AG08396 (cell line): ENCODE measurements at places on chromosomes 7 and 10.
A peak's percentile ranks its signal among the peaks of the same experiment; 100 is the strongest.

- no peak for DNase-seq
Measured at GRCh38 chr7:38492010-38492409, 139.2 kb downstream of the AMPH start.

DNA sequence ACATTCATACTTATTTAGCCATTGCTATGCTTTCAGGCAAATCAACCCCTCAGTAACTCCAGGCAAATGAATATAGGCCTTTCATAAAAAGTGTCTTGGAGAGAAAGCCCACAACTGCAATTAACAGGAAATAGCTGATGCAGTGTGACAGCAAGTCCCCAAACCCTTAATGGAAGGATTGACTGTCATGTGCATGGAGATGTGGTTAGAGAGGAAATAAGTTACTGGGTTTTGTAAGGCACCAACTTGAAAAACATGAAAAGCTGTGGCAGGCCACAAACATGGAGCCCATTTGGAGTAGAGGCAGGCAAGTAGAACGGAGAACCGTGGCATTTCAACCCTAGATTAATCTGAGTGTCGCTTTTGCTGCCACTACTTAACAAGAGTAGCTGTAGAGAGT is 549.4 kb upstream of the C7orf33 start:
- no peak for DNase-seq

DNA sequence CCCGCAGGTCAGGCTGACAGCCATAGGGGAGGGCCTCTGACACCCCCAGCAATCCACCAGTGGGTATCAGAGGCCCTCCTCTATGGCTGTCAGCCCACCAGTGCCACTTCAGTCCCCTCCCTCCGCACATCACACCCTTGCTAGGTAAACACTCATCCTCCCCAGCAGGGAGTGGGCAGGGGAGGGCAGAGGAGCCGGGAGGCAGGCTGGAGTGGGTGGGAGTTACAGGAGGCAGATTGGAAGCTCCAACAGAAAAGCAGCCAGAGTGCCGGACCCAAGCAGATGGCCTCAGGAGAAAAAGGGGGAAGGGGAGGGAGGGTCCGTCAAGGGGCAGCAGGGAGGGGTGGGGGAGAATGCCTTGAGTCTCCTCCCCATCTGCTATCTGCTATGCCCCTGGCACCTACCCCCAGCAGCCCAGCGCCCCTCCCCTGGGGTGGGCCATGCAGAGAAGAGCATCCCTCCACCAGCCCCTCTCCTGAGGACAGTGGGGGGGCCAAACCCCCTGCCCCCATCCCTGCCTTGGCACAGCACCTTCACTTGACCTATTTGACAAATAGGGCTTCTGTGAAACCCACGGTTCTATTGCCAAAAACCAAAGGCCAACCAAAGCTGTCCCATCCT is 2.4 kb downstream of the RASGEF1A start:
- no peak for DNase-seq

- DNase-seq, result no peak
Measured at GRCh38 chr7:139972029-139972428, 90.7 kb downstream of the PARP12 start.

GRCh38 chr7:157544226-157544625 is 207.4 kb downstream of the DNAJB6 start:
- no peak for DNase-seq

- DNase-seq, result no peak
Measured at GRCh38 chr7:3279147-3279818, 21.8 kb upstream of the SDK1 start.

DNA sequence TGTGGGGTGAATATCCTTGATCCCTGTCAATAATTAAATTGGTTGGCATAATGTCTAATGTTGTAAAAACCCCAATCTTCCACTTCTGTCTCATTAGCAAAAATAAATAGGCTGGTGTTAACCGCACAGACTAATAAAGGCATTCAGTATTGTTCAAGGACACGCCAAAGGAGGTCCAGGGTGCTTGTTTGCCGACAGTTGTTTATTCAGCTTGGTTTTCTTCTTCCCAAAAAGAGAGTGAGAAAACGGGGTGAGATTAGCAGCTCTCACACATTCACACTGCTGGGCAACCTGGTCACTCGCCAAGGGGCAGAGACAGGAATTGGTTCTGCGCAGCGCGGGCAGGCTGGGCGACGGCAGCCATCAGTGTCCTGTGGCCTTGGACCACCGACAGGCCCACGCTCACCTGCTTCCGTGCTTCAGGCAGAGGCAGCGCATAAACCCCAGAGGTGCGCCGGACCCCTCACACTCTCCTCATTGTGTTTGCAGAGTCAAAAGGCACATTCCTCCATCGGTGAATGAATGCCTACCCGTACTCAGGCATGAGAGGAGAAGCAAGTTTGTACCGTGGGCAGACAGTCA is 26.2 kb upstream of the LMBR1 start:
- no peak for DNase-seq

DNA sequence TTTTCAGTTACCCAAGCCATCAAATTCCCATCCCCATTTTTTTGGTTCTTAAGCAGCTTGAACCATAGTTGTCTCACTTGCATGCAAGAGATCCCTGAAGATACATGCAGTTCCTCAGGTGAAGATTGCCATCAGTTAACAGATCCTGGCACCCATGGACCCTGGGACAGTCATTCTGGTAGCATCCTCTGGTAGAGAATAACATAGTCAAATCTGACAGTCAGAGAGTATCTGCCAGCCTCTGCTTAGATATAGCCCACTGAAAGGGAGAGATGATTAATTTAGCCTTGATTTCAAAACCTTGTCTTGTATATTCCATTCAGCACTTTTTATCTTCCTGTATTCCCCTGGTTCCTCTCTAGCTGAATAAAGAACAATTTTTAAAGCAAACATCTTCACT is 280.4 kb downstream of the KCNMA1 start:
- no peak for DNase-seq

DNA sequence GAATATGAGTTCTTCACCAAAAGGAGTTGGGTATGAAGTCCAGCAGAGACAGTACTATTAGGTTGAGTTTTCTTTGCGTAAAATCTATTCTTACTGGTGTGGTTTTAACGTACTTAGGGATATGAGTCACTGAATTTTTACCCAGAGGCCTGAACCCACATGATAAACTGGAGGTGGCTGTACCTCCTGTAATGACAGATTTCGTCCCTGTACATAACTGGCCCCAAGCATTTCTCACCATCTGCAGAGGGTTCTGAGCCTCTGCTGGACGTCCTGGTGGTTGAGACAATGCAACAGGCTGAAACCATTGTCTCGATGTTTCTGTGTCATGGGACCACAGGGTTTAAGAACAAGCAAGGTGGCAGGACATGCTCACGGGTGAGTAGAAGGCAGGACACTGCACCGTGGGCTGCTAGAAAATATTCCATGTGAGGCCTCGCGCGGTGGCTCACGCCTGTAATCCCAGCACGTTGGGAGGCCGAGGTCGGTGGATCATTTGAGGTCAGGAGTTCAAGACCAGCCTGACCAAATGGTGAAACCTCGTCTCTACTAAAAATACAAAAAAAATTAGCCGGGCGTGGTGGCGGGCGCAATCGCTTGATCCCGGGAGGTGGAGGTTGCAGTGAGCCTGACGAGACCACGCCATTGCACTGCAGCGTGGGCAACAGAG is 233.9 kb downstream of the DNAJB6 start:
- DNase-seq, result no peak

GRCh38 chr7:146096994-146097393 is 19.6 kb upstream of the CNTNAP2 start:
- DNase-seq, result no peak

DNA sequence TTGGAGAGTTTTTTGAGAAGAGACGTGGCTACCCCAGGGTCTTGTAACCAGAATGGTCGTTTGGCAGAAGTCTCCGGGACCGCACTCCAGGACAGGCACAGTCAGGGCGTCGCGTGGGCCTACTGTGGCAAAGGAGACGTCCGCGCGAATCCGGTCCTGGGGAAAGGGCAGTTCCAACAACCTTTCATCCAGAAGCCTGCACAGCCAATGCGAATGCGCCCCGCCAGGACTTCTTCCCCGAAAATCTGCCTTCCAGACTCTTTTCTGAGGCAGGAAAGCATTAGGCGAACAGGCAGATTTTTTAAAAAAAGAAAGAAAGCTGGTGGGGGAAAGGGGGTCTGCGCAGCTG is 2.0 kb downstream of the HPSE2 start:
- DNase-seq, result no peak

DNA sequence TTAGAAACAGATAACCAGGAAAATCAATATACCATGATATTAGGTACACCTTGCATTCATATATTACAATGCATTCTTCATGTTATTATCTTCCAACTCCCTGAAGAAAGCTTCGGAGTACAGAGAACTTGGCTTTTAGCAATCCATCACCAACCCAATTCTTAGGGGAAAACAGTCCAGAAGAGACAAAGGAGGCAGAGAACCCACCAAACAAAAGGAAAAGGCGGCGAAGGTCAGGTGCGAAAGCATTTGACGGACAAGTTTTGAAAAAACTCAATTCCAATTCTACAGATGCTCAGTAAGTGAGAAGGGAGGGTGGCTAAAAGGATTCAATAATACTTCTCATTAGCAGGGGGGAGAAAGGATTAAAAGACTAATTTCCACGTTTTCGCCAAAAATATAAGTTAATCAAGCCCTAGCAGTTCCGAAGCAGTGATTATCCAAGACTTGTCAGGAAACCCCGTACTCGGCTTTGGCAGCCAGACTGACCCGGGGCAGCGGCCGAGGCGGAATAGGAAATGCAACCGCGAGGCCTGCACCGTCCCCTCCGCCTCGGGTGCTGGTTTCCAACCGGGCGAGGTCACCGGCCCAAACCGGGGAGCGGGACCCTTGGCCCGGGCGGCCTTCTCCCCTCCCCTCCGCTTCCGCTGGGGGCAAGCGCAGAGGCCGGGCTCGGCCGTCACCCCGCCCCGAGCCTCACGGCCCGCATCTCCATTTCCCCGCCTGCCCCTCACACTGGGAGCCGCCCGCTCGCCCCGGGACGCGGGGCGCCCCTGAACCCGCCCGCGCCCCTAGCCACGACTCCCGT is 747 bp downstream of the GDI2 start:
- DNase-seq, result peak; percentile 56

GRCh38 chr7:5780801-5781496 is 514 bp downstream of the RNF216 start:
- peak; percentile 41 for DNase-seq

- DNase-seq, result no peak
Measured at GRCh38 chr10:117382861-117383260, 7.6 kb upstream of the PDZD8 start.

DNA sequence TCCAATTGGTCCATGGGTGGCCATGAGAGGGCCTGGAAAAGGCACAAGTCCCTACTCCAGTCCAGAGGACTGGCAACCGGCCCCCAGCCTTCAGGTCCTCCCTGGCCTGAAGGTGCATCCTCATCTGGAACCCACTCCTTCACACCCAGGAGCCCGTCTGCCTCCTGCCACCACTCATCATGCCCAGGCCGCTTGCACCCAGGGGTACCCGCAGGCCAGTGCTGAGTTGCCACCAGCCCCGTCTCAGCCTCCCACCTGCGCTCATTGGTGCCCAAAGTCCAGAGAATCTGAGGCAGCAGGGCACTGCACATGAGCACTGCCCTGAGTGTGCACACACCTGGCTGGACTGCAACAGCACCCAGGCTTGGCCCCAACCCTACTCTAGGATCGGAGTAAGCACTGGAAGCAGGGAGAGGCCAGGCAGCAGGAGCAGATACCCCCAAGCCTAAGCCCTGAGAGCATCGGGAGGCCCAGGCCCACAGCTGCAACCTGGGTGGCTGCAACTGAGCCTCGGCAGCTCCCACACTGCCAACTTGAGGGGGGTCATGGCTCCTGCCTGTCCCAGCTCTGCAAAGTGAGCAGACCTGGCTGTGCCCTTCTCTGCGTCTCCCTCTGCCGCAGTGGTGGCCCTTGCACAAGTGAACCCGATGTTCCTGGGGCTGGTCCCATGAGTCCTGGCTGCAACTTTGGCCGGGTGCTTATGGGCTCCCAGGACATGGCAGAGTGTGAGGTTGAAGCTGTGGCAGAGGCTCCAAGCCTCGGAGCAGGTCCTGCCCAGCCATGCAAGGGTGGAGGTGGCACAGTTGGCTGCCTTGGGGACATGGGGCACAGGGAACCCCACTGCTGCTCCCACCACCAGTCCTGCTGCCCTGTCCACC is 44.3 kb downstream of the TCERG1L start:
- no peak for DNase-seq

DNA sequence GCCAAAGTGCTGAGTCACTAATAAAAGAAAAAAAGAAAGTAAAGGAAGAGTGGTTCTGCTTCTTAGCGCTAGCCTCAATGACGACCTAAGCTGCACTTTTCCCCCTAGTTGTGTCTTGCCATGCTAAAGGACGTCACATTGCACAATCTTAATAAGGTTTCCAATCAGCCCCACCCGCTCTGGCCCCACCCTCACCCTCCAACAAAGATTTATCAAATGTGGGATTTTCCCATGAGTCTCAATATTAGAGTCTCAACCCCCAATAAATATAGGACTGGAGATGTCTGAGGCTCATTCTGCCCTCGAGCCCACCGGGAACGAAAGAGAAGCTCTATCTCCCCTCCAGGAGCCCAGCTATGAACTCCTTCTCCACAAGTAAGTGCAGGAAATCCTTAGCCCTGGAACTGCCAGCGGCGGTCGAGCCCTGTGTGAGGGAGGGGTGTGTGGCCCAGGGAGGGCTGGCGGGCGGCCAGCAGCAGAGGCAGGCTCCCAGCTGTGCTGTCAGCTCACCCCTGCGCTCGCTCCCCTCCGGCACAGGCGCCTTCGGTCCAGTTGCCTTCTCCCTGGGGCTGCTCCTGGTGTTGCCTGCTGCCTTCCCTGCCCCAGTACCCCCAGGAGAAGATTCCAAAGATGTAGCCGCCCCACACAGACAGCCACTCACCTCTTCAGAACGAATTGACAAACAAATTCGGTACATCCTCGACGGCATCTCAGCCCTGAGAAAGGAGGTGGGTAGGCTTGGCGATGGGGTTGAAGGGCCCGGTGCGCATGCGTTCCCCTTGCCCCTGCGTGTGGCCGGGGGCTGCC is at the start of gene IL6:
Gene IL6, plus strand, starts transcription at position 294 of the 807 bp plus-strand sequence. Its CDS starts 63 bp downstream, at position 357.
- peak; percentile 80 for DNase-seq

GRCh38 chr7:143987513-143987912 is 12.6 kb upstream of the OR6B1 start:
- DNase-seq, result no peak

DNA sequence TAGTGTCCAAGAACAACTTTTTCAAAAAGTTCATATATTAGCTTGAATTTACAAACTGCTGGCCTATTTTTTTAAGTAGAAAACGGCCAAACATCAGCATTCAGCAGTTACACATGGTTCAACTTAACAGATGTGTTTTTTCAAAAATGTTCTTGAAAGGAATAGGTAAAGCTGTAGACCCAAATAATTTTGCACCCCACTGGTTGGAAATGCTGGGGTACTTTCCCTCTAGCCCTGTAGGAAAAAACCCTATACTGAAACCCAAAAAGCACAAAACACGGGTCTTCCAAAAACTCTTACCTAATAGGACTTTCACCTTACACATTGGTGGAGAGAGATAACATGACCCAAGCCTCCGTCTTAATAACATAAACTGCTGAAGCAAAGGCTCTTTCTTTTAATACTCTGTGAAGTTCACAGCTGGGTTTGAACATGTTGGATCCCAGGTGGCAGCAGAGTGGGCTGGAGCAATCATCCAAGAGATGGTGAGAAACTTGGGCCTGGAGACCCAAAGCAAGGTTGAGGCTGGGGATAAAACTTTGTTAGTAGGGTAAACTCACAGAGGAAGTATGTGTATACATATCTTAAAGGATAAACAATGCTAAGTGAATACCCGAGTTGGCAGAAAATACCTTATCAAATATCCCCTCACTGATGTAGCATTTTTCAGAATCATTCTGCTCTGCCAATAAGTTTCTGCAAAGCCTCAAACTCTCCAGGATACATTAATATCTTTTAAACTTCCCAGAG is 629 bp upstream of the DNAJC9 start:
- peak; percentile 16 for DNase-seq
